GM03348 (cell line): ENCODE measurements at places on chromosomes 13 and 19.

- no peak for DNase-seq
These were observed 958.4 kb upstream of the SLC10A2 start for GRCh38 chr13:104024416-104025170.

GRCh38 chr13:30362869-30363268 is 55.5 kb upstream of the KATNAL1 start:
- DNase-seq = no peak

DNA sequence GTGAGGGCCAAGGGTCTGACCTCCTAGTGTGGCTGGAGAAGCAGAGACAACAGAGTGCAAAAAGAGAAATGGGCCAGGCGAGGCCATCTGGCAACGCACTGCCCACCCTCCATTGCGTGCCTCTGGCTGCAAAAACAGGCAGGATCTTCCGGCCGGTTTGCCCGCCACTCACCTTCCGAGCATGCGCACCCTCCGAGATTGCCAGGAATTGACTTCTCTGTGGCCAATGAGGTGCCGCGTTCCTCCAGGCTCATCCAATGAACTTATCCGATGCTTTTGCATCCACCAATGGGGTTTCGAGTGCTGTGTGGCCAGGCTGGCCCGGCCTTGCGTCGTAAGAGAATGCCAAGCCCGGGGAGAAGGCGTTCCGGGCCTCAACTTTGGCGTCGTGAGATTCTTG is at the start of gene TEX101:
Gene TEX101, plus strand, starts transcription at position 337 of the 400 bp plus-strand sequence. CDS start 1,030 bp downstream, outside the sequence.
- DNase-seq = no peak

DNA sequence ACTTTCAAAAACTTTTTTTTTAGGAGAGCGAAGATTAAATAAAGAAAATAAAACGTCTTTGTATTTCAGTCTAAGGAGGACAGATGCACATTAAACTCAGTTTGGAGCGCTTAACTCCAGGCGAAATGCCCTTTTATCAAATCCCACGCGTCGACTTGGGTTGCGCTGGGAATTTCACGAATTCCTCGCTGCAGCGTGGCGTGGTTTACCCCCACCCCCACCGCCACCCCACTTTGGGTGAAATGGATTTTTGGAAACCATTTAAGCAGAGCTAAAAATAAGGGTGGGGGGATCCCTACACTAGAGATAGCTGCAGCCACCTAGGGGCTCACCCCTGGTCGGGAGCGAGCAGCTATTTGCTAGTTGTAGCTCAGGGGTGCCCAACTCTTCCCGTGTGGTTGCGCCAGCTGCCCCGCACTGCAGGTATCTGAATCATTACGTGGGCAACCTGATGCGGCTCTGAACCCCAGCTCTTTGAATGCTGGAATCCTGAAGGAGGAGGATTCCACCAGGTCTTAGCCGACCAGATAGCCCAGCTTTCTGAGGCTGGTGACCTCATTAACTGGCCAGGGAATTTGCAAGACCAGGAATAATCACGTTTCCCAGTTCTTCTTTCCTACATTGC is 6.5 kb upstream of the TSHZ3 start:
- DNase-seq = no peak

GRCh38 chr19:46460981-46461380 is 10.4 kb downstream of the PNMA8A start:
- DNase-seq = no peak

- DNase-seq = no peak
These were observed 13.8 kb downstream of the CEACAM1 start for GRCh38 chr19:42514449-42514848.
